Astrocyte of the spinal cord (primary cell): ENCODE measurements at places on chromosomes 4 and X.
A peak's percentile ranks its signal among the peaks of the same experiment; 100 is the strongest.

DNA sequence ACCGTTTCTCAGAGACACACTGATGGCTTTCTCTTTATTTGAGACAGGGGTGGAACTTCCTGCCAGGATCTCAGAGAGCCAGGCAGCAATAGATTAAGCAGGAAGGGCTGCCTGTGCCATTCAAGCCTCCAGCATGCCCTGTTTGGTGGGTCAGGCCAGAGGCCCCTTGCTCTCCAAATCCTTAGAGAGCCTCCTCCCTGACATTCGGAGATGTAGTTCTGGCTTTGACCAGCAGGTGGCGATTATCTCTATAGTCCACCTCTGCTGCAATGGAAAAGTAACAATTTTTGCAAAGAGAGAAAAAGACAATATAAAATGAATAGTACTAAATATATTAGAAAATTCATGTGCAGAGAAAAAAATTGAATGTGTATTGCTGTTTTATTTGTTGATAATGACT, 93.9 kb downstream of the NXF2B start:
- peak; percentile 25 for DNase-seq

DNA sequence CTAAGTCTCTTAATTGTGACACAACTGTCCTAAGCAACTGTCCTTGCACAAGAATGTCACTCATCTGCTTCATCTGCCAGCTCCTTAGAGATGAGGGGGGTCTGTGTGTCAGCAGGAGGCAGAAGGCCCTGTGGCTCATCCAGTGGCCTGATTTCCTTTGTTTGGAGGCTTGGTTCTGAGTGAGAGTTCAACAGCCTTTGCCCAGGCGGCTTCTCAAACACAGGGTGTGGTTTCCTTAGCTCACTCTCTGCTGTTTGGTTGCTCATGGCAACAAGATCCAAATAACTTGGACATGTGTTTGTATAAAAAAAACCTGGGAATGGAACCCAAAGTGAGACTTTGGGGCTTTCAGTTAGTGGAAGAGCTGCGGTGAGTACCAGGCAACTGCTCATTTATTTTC, 46.6 kb downstream of the MAP7D3 start:
- DNase-seq, result peak; percentile 77

GRCh38 chrX:153830640-153831428, 490 bp upstream of the PDZD4 start:
- DNase-seq, result no peak

DNA sequence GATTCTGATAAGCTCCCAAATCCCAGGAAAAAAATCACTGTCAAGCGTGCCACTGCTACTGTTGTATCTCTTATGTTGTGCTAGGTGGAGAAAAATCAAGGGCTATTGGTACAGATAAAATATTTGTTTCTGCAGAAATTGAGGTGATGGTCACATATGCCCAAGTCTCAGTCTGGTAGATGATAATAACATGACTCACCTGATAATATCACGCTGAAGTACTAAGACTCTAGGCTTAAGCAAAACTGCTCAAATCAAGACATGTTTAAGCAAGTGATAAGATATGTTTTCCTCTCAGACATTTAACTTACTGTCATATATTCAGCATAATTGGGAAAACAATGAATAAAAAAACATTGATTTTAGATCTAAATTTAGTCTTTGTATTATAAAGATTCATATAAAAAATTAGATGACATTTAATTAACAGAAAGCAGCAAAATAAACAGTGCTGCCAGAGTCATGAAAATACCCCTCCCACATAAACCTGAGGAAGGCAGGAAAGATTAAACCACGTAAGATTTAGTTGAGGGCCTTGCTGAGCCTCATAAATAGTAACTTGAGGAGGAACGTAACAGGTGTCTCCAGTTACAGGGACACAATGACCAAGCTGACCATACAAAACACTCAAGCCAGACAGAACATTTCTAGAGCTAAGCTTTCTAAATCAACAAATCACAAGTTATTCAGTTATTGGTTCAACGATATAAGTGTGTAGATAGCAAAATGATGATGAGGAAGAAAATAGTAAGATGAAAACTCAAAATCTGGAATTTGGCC, 143.5 kb downstream of the CHM start:
- DNase-seq, result no peak

DNA sequence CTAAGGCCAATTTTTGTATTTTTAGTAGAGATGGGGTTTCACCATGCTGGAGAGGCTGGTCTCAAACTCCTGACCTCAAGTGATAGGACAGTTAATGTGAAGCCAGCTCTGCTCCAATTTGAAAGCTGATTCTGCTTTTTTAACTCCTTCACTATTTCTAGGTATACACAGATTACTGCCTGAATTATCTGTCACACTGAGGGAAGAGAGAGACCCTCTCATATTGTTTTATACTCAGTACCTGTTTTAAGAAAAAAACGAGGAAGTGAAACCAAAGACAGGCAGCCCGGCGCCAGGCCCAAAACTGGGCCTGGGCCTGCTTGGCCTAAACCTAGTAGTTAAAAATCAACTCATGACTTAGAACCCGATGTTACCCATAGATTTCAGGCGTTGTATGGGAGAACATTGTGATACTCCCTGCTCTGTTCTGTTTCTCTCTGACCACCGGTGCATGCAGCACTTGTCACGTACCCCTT, 1601.5 kb upstream of the PCDH10 start:
- DNase-seq, result no peak

- no peak for DNase-seq
These were observed 443.6 kb downstream of the SPRY1 start for GRCh38 chr4:123840197-123840596.

DNA sequence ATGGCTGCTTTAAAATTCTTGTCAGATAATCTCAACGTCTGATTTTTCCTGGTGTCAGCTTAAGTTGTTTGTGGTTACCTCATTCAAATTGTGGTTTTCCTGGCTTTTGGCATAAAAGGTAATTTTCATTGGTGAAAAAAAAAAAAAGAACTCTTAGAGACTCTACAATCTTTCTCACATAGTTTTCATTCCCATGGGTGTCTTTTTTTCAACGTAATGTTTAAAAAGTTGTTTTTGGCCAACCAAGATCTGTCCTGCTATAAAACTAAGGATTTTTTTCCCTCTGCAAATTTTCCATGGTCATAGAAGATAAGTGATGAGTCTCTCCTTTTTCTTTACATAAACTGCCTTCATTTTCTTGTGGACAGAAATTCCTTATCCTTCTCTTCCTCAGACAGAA, 28.9 kb upstream of the RPS6KA6 start:
- no peak for DNase-seq

DNA sequence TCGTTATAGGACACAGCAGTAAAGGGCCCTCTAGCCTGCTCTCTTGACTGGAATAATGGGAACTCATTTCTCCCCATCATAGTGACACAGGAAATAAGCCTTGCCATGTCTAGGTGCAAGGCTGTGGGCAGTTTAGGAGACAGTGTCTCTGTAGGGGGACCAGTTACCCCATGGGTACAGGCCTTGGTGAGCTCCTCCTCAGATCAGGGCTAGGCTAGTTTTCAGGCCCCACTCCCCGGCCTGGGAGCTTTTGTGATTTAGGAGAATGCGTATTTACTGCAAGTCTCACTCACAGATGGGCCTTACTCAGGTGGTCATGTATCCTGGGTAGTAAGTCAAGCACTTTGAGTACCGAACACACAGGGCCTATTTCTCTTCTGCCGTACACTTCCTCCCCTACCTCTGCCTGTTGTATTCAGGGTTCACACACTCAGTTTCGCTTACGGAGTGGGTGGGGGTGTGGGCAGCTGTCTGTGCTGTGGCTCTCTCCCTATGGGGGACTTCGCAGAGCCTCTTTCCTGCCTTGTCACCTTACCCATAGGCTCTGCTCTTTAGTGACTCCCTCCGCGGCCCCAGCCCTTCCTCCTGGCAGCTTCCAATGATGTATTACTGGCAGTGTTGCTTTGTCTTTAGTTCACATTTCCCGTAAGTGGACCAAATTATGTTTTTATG, 34.2 kb downstream of the FAM193A start:
- DNase-seq, result no peak

DNA sequence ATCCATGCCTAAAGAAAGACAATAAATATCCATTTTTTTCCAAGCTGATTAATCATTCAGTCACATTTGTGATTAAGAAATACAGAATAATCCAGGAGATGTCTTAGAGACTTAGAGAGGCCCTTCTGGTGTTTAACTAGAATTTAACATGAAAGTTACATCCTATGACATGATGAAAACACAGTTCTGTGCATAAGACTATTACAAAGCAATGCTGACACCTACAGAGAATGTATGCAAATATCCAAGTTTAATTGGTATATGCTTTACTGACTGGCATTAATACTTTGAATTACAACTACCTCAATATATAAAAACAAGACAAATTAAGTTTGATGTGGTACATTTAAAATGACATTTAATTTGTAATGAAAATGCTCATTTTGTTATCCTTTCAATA, 17.8 kb upstream of the TLL1 start:
- no peak for DNase-seq

GRCh38 chrX:16458208-16458607, 191.8 kb upstream of the S100G start:
- DNase-seq, result no peak

DNA sequence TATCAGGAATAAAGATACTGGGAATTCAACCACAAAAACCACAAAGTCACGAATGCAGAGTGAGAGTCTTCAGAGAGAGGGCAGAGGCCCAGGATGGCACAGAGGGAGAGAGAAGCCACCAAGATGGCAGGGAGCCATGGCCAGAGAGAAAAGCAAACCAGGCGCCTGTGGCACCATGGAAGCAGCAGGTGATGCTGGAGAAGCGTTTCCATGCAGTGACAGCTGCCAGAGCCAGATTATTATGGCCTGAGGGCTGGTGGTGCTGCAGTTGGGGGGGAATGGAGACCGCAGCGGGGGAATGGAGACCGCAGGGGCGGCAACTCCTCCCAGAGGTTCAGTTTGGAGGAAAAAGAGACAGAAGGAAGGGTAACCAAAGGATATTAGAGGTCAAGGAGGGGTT, 5.8 kb downstream of the TAFAZZIN start:
- DNase-seq, result no peak

- no peak for DNase-seq
These were observed 10.6 kb downstream of the CENPVL3 start for GRCh38 chrX:51608126-51608525.

DNA sequence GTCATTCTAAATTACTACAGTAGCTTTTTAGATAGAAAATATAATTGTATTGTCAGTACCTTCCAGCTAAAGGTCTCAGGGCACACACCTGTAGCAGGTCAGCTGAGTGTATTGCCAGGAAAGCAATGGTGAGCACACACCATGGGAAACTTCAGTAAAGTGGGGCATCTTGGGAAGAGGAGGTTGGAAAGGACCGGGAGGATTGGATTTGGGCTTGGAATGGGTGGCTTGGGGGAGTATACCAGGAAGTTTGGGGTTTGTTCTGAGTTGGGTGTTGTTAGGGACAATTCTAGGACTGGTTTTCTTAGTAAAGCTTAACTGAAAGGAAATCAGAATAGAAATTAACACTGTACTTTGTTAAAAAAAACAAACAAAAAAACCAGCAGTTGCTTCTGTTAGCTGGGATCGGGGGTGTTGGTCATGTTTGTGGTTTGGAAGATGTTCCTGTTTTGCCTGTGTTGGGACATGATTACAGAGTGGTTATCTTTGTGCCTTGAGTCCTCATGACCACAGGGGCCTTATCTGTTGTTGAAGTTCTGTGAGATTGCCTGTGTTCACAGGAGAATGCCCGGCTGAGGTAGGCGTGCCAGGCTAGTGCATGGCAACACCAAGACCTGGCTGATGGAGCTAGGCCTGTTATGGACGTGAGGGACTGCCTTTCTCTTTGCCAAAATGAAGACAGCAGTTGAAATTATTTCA, 35.1 kb downstream of the PRIMPOL start:
- no peak for DNase-seq

- DNase-seq, result peak; percentile 58
These were observed 152.0 kb upstream of the FTHL17 start for GRCh38 chrX:31223817-31224216.

- DNase-seq, result no peak
These were observed 271.9 kb downstream of the STIM2 start for GRCh38 chr4:27132497-27132896.

DNA sequence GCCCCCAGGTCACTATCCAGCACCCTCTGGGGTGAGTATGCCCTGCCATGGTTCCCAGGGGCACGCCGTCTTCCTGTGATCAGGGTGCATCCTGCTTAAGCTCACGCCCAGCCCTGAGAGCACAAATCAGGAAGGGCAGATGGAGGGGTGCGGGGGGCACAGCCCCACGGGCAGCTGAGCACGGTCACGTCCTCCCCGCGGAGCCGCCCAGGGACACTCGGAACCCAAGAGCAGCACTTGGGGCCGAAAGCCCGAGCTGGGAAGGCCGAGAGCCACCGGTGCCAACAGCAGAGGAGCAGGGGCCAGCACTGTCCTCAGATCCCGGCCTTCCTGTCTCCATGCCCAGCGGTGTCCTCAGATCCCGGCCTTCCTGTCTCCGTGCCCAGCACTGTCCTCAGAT, 21.5 kb downstream of the NELFA start:
- DNase-seq, result no peak

DNA sequence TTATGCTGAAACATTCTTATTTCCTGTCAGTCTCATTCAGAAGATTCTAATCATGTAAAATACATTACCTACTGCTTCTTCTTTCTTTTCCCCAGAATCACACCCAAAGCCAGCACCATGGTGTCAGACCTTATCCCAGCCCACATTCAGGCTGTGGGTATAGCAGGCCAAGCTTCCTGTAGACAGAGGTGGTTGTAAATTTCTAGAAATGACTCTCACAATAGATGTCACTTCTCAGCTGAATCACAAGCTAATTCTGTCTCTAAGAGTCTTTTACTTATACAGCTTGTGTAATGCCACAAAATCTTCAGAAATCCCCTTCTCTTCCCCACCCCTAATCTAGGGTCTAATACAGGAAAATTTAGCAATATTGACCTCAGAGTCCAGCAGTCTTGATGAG, 239.6 kb downstream of the PARM1 start:
- DNase-seq, result no peak
